ENCODE measurements at places on chromosomes 4 and X.

- peak; percentile 17 for DNase-seq
Observed at GRCh38 chrX:18354369-18355223, at the start of gene SCML2. Gene SCML2, minus strand, starts transcription at chrX:18354688. Its CDS starts 20,617 bp downstream, at chrX:18334071.

DNA sequence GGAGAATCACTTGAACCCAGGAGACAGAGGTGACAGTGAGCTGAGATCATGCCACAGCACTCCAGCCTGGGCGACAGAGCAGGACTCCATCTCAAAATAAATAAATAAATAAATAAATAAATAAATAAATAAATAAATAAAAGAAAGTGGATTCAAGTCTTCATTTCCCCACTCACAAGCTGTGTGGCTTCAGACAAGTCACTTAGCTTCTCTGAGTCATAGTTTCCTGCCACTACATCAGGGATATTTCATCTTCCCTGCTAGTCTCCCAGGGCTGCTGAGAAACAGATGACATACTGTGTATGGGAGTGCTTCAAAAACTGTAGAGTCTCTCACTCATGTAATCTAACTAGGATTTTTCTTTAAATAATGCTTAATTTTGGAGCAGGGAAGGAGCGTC, 37.2 kb downstream of the TBC1D9 start:
- no peak for DNase-seq

- no peak for DNase-seq
Observed at GRCh38 chr4:181536196-181536746, 706.9 kb upstream of the TENM3 start.

GRCh38 chr4:155072417-155072816, 136.0 kb upstream of the NPY2R start:
- DNase-seq, result no peak

DNA sequence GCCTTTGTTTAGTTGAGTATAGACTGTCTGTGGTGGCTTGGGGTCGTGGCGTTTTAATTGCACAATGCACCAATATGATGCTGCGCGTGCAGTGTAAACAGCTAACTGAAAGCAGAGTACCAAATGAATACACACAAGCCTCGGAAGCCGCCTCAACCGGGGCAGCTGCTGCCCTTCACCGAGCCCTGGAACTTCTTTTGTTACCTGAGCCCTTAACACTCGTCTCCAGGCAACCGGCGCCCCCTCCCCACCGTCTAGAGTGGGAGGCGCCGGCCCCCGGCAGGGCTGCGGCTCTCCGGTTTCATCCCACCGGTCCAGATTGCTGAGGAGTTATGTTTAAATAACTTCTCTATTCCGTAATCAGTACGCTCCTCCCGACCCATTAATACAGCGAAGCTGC, 173.2 kb upstream of the TBL1X start:
- DNase-seq, result no peak

DNA sequence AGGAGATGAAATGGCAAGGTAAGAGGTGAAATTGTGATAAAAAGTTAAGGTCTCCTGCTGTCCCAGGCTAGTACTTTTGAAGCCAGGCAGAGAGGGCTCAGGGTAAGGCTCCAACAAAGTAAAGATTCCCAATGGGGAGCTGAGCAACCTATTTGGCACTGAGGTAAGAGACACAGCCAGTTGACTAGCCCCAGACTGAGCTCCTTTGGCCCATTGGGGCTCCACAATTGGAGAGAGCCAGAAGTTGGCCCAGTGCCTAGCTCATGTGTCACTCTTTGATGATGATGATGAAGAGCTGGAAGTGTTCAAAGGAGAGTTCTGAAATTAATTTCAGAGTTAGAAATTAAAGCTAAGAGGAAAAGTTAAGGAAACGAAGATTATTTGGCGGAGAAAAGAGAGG, 94.6 kb downstream of the RLIM start:
- no peak for DNase-seq

GRCh38 chrX:149185087-149185486, 320.0 kb downstream of the IDS start:
- no peak for DNase-seq

GRCh38 chrX:24482823-24483415, 17.8 kb downstream of the PDK3 start:
- DNase-seq, result no peak
